Activated CD8-positive, alpha-beta T cell treated with anti-CD3 and anti-CD28 coated beads for 36 hours (primary cell): ENCODE measurements at places on chromosomes 13 and 19.

DNA sequence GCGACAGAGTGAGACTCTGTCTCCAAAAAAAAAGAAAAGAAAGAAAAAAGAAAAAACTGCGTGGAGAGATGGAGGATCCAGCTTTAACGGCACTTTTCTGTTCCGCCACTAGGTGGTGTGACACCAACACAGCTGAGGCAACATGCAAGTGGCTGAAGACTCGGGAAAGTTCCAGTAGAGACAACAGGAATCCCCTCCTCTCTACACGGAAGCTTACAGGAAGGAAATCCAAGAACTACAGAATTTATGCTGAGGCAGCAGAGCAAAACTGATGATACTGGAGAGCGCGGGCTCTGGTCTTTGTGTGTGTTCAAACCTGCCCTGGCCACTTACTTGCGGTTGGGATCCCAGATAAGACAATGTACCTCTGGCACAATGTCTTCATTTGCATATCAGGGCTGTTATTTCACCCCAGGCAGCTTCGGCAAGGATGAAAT, 9.9 kb downstream of the RANBP3 start:
- peaks cover 86% of the 10 kb centered on the region for H3K4me1 ChIP-seq
- H3K4me3 ChIP-seq = no peak overlapping the region
- H3K36me3 ChIP-seq = peaks cover 38% of the 10 kb centered on the region
- peak overlapping the region; percentile 83 for H3K27ac ChIP-seq

DNA sequence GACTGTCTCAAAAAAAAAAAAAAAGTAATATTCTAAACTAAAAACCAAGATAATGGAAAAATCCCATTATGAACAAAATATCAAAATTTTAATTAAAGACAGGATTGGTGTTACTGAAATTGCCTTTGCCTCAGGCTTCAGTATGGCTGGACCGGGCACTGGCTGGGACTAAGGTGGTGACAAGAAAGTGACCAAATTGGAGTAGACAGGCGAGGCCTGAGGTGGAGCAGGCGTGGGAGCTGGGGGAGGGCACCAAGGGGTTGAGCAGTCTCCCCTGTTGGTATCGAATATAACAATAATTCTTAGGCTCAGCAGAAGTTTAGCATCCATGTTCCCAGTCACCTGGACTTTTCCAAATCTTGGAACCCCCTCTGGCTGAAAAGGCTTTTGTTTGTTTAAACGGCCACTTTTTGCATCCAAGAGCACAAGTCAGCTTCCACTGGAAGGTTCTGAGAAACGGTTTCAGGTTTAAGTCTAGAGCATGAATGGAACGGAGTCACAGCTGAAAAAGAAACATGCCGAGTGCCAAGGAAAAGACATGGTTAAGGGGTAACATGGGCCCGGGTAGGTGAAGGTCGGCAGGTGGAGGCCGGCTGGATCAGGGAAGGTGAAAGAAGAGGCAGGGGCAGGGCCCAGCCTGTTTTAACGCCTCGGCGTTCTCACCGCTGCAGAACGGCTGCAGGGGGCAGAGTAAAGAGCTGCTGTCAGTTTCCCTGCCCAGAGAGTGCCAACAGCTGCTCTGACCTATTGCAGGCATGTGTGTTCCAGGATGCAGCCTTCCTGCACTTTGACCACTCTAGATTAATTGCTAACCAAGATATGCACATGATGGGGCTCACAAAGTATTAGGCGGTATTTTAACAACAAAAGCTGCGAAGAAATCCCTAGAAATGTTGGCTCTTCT, 104.4 kb downstream of the TM9SF2 start:
- peak overlapping the region; percentile 57 for H3K27ac ChIP-seq
- DNase-seq = peak; percentile 61
- H3K4me1 ChIP-seq = peaks cover 44% of the 10 kb centered on the region
- no peaks in the 10 kb centered on the region for H3K27me3 ChIP-seq

DNA sequence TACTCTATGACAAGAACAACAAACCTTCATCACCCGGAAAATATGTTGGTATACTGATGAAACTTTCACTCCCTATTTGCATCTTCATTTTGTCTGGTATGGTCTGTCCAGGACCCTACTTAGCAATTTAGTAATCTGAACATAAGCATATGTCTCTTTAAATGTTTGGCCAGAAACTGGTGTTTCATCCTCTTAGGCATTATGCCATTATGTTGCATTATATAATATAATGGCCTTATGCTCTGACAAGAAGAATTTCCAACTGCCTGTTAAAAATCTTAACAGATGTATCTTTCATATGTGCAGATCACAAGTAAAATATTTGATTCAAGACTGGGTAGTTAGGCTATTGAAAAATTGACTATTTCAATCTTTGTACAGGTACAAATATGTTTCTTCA, 610.6 kb upstream of the PRR20A start:
- no peak for DNase-seq
- H3K4me3 ChIP-seq = no peak overlapping the region
- H3K27me3 ChIP-seq = no peaks in the 10 kb centered on the region
- H3K4me1 ChIP-seq = no peaks in the 10 kb centered on the region

DNA sequence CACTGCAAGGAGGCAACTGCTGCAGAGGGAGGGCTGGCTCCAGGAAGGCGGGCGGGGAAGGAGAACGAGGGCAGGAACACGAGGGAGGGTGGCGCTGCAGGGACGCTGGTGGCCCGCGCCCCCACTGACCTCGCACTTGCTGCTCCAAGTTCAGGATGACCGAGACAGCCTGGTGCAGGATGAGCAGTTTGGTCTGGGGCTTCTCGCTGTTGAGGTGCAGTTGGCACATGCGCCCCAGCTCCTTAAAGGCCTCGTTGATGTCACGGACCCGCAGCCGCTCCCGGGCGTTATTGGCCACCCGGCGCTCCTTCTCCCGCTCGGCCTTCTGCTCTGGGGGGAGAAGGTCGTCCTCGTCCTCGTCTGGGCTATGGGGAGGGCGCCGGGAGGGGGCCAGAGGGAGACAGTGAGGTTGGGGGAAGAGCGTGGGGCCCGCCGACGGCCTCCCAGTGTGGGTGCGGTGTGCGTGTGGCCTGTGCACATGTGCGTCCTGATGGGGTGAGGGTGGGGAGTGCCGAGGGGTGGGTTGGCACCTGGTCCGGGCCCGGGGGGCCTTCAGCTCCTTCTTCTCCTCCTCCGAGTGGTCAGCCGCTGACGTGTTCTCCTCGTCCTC, 10.0 kb upstream of the UQCR11 start:
- peaks cover 45% of the 10 kb centered on the region for H3K36me3 ChIP-seq
- no peak for DNase-seq
- no peak overlapping the region for H3K4me3 ChIP-seq
- H3K27me3 ChIP-seq = no peaks in the 10 kb centered on the region
- H3K4me1 ChIP-seq = peaks cover 35% of the 10 kb centered on the region

DNA sequence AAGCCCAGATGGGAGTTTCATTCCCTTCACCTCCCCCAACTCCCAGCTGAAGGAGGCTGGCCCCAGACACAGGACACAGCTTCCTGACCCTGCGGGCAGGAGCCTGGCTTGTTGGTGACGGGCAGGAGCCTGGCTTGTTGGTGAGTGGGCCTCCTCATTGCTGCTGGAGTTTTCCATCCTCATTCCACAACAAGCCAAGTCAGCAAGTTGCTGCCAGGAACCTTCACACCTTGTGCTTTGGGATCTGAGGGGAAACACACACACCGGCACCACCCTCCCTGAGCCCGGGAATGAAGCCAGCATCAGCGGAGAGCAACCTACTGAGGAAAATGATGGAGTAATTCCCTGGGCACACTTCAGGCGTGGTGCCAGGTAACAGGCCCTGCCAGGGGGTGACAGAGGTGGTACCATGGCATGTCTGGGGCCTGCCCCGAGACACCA, 74.9 kb downstream of the ALOX5AP start:
- peaks cover 9% of the 10 kb centered on the region for H3K4me1 ChIP-seq
- no peaks in the 10 kb centered on the region for H3K27me3 ChIP-seq
- H3K27ac ChIP-seq = no peak overlapping the region
- no peak overlapping the region for H3K4me3 ChIP-seq
- DNase-seq = no peak
- H3K36me3 ChIP-seq = no peaks in the 10 kb centered on the region

DNA sequence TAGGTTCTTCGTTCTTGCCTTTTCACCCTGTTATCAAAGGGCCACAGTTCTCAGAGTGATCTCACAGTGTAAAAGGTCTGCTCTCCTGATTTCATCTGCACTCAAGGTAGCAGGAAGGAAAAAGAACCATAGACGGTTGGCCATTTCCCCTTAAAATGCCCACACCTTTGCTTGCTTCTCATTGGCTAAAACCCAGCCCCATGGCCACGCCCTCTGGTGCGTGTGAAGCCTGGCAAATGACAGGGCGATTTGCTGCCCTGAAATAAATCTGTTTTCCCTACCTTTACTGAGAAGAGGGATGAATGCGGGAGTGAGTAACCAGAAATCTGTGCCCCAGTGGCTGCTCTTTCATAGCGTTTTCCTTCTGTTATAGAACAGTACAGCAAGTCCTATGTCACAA, 269.3 kb downstream of the POU4F1 start:
- H3K27ac ChIP-seq = no peak overlapping the region
- no peaks in the 10 kb centered on the region for H3K27me3 ChIP-seq
- no peak overlapping the region for H3K4me3 ChIP-seq
- H3K36me3 ChIP-seq = no peaks in the 10 kb centered on the region
- H3K4me1 ChIP-seq = no peaks in the 10 kb centered on the region
